ENCODE measurements at places on chromosomes 2 and 18. TPM values are rescaled to one million over a fixed set of nuclear protein-coding genes. Genes with fewer than 3 reads are reported as not detected.

The PSTPIP2 gene
- 11.1 TPM for total RNA-seq

GRCh38 chr2:173584676-173585458 is 230.2 kb downstream of the CDCA7 start:
- no peak overlapping the region for H3K4me3 ChIP-seq
- H3K36me3 ChIP-seq: no peaks in the 10 kb centered on the region
- H3K4me1 ChIP-seq: no peaks in the 10 kb centered on the region
- no peak overlapping the region for H3K27ac ChIP-seq
- no peaks in the 10 kb centered on the region for H3K27me3 ChIP-seq
- DNase-seq: no peak

DNA sequence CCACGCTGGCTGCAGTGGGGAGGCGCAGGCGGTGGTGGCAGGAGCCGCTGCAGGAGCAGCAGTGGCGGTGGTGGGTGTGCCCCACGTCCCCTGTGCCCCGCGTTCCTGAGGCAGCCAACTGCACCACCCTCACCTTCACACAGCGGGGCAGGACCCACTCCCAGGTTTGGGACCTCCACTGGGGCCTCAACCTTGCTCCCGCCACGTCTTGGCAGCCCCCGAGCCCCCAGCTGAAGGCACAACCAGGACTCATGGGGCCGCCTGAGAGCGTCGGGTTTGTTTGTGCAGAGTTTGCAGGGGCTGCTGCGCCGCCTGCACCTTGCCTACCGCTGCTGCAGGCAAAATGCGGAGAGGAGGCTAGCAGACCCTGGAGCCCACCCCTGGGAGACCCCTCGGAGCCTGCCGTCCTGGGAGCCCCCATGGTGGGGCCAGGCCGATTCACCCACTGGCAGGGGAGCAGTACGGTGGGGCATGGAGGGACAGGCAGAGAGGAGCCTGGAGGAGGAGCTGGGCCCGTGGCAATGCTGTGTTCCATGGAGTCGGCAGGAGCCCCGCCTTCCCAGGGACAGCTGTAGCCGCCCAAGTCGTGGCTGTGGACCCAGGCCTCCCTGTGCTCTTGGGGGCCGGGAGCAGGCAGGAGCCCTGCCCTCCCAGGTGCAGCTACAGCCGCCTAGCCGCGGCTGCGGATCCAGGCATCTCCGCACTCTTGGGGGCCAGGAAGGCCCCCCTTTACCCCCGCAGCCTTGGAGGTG is 14.7 kb upstream of the EML6 start:
- peak overlapping the region; percentile 79 for H3K27ac ChIP-seq
- no peaks in the 10 kb centered on the region for H3K36me3 ChIP-seq

The CDK15 gene
- 2.7 TPM for total RNA-seq

DNA sequence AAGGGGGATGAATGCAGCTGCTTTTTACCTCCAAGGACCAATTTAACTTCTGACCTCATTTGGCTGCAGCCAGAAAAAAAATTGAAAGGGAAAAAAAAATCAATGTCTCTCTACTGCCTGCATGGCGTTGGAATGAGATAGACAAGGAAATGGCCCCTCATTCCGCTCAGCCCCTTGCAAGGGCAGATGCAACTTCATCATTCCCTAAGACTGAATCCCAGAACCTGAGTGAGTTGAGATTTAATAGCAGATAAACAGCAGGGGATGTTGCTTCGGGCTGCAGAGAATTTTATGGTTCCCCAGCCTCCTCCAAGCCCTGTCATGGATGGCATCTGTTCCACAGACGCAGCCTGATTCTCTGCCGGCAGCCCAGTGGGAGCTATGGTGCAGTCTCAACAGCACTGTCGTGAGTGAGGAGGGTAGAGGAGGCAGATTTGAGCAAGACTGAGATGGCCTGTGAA is 49.0 kb downstream of the CAPN13 start:
- H3K36me3 ChIP-seq: no peaks in the 10 kb centered on the region
- H3K27me3 ChIP-seq: no peaks in the 10 kb centered on the region
- no peak overlapping the region for H3K4me3 ChIP-seq

- peaks cover 21% of the 10 kb centered on the region for H3K27me3 ChIP-seq
- no peak for DNase-seq
- no peak overlapping the region for H3K27ac ChIP-seq
Observed at GRCh38 chr2:73177645-73178255, 24.6 kb upstream of the NOTO start.

DNA sequence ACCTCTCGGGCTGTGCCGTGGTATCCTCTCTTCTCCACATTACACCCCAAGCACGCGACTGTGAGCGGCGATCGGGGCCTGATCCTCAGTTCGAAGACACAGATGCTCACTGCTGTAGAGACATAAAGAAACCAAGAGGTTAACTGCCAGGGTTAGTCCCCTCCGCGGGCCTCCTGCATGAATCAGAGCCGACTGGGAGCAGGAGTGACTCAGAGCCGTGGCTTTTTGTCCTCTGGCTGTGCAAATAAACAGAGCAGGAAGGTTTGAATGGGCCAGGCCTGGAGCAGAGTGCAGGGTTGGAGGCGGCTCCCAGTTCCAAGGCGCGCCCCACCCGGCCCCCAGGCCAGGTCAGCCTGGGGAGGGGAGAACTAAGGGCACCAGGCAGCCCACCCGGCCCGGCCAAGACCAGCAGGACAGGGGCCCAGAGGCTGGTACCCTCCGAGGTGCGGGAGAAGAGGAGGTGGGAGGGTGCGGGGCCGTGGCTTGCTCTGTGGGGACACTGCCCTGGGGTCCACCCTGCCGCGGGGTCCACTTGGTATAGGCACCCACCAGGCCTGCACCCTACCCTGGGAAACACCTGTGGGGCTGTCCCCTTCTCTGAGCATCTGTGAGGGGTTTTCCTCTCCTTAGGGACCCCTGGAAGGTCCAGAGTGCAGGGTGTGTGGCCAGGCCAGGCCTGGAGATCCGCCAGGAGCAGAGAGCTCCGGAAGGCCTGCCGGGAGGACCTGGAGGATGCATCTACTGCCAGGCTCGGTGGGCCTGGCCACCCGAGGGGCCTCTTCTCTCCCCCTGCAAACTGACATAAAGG is 16.5 kb downstream of the TWIST2 start:
- DNase-seq: peak; percentile 75
- no peaks in the 10 kb centered on the region for H3K36me3 ChIP-seq
- no peak overlapping the region for H3K27ac ChIP-seq
- H3K4me3 ChIP-seq: no peak overlapping the region
- H3K4me1 ChIP-seq: no peaks in the 10 kb centered on the region

DNA sequence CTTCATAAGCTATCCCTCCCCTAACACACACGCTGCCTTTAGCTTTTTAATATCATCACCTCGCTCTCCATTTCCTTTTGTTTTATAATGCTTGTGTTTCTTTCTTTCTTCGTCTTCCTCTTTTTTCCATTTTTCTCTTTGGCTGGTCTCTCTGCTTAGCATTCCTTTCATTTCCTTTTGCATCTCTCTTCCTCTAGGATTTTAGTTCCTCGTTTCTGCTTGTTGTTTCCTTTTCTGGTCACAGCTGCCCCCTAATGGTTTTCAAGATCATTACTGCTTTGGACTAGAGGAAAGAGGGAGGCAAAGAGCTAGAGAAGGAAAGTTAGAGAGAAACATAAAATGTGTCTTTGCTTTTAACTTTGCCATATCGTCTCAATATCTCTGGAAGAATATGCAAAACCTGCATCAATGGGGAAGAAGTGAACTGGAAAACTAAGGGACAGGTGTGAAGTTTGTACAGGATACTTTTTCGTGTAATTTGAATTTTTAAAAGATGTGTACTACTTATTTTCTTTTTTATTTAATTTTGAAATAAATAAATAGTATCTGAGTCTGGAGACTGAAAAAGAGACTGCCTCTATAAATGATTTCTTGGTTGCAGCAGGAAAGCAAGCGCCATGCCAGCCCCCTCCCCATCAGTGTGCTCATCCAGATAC is 6.3 kb upstream of the NRP2 start:
- no peaks in the 10 kb centered on the region for H3K36me3 ChIP-seq
- no peaks in the 10 kb centered on the region for H3K27me3 ChIP-seq
- peaks cover 3% of the 10 kb centered on the region for H3K4me1 ChIP-seq
- H3K27ac ChIP-seq: no peak overlapping the region
- peak overlapping the region; percentile 13 for H3K4me3 ChIP-seq
- DNase-seq: no peak

- no peaks in the 10 kb centered on the region for H3K36me3 ChIP-seq
- DNase-seq: no peak
- H3K4me1 ChIP-seq: no peaks in the 10 kb centered on the region
- H3K27me3 ChIP-seq: no peaks in the 10 kb centered on the region
- no peak overlapping the region for H3K27ac ChIP-seq
- H3K4me3 ChIP-seq: no peak overlapping the region
Observed at GRCh38 chr2:45498661-45499550, 112.2 kb downstream of the SRBD1 start.

DNA sequence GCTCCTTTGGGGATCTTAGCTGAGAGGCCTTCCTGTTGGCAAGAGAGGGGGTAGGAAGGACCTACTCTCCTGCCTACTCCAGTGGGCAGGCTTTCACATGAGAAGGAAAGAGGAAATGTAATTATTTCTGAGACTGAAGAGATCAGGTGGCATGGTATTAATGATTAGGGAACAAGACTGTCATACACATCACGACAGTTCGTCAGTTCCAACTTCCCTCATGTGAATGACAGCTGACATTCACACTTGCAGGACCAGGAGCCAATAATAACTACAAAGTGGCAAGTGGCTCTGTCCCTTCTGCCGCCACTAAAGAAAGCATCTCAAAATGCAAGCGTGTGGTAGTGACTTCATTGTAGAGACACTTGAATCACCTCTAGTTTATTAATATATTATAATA is 90.0 kb downstream of the ZCCHC2 start:
- no peak overlapping the region for H3K4me3 ChIP-seq
- H3K4me1 ChIP-seq: no peaks in the 10 kb centered on the region
- no peaks in the 10 kb centered on the region for H3K36me3 ChIP-seq
- no peak for DNase-seq

- H3K4me3 ChIP-seq: no peak overlapping the region
- DNase-seq: no peak
- H3K27me3 ChIP-seq: no peaks in the 10 kb centered on the region
- H3K4me1 ChIP-seq: no peaks in the 10 kb centered on the region
- H3K36me3 ChIP-seq: no peaks in the 10 kb centered on the region
Observed at GRCh38 chr2:240033330-240033678, 3.1 kb upstream of the OR6B2 start.

GRCh38 chr2:20539776-20540586 is 93.1 kb downstream of the RHOB start:
- DNase-seq: no peak
- H3K27me3 ChIP-seq: no peaks in the 10 kb centered on the region
- no peaks in the 10 kb centered on the region for H3K36me3 ChIP-seq
- H3K27ac ChIP-seq: peak overlapping the region; percentile 57

The EHD3 gene
- total RNA-seq: 9.5 TPM

GRCh38 chr18:55102501-55102900 is 143.2 kb upstream of the CCDC68 start:
- H3K4me3 ChIP-seq: no peak overlapping the region
- no peaks in the 10 kb centered on the region for H3K36me3 ChIP-seq
- no peaks in the 10 kb centered on the region for H3K4me1 ChIP-seq
- H3K27me3 ChIP-seq: no peaks in the 10 kb centered on the region
- no peak overlapping the region for H3K27ac ChIP-seq

DNA sequence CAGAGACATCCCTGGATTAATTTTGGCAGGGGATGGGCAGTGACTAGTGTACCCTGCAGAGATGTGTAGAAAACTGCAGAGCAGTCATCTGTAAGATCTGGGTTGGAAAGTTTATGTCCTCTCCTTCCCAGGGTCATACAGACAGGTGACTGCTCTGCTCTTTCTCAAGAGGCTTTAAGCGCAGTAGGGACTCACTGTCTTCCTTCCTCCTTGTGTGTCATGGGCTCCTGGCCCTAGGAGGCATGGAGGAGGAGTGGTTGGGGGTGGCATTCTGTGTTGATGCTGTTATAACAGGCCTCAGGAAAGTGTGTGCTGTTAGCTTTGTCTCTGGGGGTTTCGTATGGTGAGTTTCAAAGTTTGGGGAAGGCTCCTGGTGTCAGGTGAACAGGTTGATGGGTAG is 130.5 kb upstream of the MGAT5 start:
- H3K4me3 ChIP-seq: no peak overlapping the region
- H3K27me3 ChIP-seq: no peaks in the 10 kb centered on the region
- H3K4me1 ChIP-seq: peaks cover 24% of the 10 kb centered on the region
- DNase-seq: no peak
- no peaks in the 10 kb centered on the region for H3K36me3 ChIP-seq
- H3K27ac ChIP-seq: no peak overlapping the region

GRCh38 chr2:186516396-186516795 is 30.3 kb downstream of the ZC3H15 start:
- no peak overlapping the region for H3K4me3 ChIP-seq
- no peaks in the 10 kb centered on the region for H3K27me3 ChIP-seq
- H3K27ac ChIP-seq: no peak overlapping the region
- DNase-seq: no peak

DNA sequence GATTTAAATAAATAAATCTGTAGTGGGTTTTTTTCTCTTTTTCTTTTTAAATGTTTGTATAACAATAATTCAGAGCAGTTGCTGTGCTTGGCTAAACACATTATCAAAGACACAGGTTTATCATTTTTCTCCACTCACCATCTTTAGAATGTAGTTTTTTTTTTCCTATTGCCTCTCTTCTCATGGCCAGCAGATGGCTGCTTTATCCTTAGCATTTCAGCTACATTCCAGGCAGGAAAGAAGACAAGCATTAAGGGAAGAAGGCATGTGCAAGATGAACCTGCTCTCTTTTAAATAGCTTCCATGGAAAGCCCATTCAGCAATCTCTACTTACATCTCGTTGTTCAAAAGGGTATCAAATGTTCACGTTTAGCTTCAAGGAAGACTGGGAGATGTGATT is 42.6 kb downstream of the ARHGAP15 start:
- H3K36me3 ChIP-seq: no peaks in the 10 kb centered on the region
- no peak overlapping the region for H3K27ac ChIP-seq
- H3K4me3 ChIP-seq: no peak overlapping the region
- no peaks in the 10 kb centered on the region for H3K27me3 ChIP-seq
- DNase-seq: no peak

The KLHL41 gene
- total RNA-seq: 1.8 TPM

The SERPINB11 gene
- total RNA-seq: not detected

The PPP3R1 gene
- 50.8 TPM for total RNA-seq

- H3K4me1 ChIP-seq: peaks cover 1% of the 10 kb centered on the region
- H3K4me3 ChIP-seq: no peak overlapping the region
- H3K27me3 ChIP-seq: no peaks in the 10 kb centered on the region
- H3K27ac ChIP-seq: no peak overlapping the region
Observed at GRCh38 chr18:7662866-7663265, 95.8 kb downstream of the PTPRM start.

DNA sequence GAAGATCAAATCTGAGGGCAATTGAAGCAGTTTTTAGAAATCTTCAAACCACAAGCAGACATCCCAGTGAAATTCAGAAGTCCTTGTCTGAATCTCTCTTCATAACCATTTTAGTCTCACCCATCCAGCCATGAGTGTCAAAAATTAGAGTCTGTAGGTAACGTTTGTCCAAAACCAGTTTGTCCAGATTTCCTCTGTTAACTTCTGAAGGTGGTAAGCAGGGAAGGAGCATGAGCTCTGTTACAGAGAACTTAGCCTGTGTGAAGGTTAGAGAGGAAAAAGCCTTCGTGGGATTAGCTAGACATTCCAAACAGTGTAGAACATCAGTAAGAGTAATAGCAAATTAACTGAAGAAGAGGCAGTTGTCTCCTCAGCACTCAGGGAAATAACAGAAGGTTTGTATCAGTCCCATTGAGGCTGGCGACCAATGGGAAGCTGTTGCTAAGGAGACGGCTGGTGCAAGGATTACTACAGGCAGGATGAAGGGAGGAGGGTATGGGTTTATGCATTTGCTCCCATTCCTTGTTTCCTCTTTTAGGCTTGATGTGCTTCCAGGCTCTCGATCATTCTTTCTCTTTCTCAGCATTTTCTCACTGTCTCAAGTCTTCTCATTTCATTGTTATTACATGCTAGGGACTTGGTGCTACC is 8.7 kb upstream of the GPR155 start:
- no peaks in the 10 kb centered on the region for H3K4me1 ChIP-seq
- H3K27me3 ChIP-seq: no peaks in the 10 kb centered on the region
- H3K27ac ChIP-seq: no peak overlapping the region
- H3K36me3 ChIP-seq: no peaks in the 10 kb centered on the region

Measured in kidney (tissue), 22 donors.